CD4-positive, alpha-beta T cell treated with Interleukin-10 for 1 hour (primary cell): ENCODE measurements at places on chromosomes 3 and 15.

DNA sequence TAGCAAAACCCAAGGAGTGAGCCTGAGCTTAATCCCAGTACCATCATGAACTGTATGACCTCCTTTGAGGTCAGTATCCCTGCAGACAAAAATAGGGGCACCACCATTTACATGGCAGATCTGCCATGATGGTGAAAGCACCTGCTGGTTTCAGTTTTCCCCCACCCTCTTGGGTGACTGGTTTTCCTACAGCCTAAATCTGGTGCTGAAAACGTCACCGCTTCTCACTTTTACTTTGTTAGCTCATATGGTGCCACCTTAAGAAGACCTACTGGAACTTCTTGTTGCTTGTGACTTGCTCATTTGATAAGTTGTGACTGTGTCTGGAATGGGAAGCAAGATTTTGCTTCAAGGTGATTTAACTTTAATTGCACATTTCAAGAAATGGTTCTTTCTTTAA, 5.1 kb downstream of the PPP1R2 start:
- DNase-seq = peak; percentile 63

DNA sequence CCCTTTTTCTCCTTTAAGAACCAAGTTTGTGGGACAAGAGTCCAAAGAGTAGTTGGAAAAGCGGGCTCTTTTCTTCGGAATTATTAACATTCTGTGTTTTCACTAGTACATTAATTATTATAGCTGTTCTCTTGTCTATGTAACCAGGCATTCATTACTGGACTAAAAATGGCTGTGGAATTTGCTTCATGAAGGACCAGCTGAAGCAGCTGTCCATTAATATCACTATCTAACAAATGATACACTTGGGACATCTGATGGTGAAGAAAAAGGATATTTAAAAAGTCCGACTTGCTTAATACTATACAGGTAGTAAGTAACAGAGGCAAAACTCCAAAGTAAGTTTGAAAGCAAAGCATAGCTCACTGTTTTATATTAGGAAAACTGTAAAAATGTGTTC, 728.9 kb upstream of the DPPA4 start:
- no peak for DNase-seq

- no peak for DNase-seq
Measured at GRCh38 chr3:116445311-116445841, at the start of gene LSAMP. Gene LSAMP (minus strand): TSS chr3:116445487.

GRCh38 chr15:75107908-75108838, 84.8 kb downstream of the PPCDC start:
- DNase-seq = peak; percentile 59
